Activated T-cell treated with anti-CD3 and anti-CD28 coated beads, Interleukin-2, amount 50 U/mL, for 4 hours (primary cell): ENCODE measurements at places on chromosomes 12 and 14. TPM values are rescaled to one million over a fixed set of nuclear protein-coding genes. Genes with fewer than 3 reads are reported as not detected.

GRCh38 chr12:53454707-53455106, 2.8 kb downstream of the PCBP2 start:
- no peak for DNase-seq

GRCh38 chr14:50311337-50311971, 575 bp downstream of the L2HGDH start:
- DNase-seq: no peak

Gene CIDEB
- total RNA-seq: 7.2 TPM

GRCh38 chr14:89420502-89420901, 3.5 kb upstream of the FOXN3 start:
- no peak for DNase-seq

Gene MANSC4
- not detected for total RNA-seq

- DNase-seq: no peak
Measured at GRCh38 chr14:52692248-52692962, 3.0 kb downstream of the ERO1A start.

DNA sequence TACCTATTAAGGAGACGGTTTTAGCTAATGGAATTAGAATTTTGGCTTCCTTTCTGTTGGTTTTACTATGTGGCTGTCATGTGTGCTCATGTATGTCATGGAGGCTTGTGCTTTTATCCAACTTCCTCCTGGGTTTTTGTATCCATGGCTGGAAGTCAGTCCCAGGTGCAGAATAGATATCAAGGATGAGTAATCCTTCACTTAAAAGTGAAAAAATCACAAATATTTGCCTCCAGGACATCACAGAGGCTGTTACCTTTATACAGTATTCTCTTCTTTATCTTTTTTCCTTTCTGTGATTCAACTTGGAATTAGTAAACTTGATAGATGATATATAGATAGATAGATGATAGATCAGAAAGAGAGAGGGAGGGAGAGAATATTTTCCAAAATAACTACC, 706.8 kb downstream of the GALC start:
- DNase-seq: no peak

DNA sequence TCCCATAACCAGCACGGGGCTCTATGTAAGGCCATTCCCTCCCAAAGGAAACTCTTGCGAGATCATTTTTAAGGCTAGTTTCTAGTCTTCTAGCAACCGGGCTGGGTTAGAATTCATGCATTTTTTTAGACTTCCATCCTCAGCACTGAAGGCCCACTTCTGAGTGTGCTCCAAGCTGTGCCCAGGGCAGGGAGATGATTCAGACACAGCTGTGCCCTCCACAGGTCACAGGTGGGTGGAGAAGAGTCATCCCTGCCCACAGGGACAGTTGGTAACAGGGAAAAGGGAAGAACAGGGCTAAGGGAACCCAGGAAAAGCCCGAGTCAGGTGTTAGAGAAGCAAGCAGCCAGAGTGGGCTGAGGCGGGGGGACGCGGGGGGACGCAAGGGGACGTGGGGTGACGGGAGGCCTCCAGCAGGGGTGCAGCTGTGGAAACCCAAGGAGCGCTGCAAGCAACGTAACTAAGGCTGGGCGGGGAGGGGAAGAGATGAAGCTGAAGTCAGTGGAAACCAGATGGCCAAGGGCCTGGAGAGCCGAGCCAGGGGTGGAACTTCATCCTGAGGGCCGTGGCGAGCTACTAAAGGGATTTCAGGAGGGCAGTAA, 27.2 kb upstream of the PPP2R5C start:
- no peak for DNase-seq

GRCh38 chr14:59435987-59436386, 29.2 kb downstream of the GPR135 start:
- DNase-seq: no peak

DNA sequence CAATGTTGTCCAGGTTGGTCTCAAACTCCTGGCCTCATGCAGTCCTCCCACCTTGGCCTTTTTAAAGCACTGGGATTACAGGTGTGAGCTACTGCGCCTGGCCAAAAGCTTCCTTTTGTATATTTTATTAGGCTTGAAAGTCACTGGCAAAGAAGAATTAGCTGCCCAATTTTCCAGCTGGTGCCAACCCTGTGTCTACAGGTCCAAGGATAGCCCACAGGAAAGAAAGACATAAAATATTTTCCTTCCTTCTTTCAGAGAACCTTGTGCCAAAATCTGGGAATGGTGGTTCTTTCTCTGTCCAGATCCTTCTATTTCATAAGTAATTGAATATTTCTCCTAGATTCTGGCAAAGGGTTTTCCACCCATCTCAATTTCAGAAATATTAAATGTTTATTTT, 84.1 kb downstream of the NUMB start:
- DNase-seq: no peak

DNA sequence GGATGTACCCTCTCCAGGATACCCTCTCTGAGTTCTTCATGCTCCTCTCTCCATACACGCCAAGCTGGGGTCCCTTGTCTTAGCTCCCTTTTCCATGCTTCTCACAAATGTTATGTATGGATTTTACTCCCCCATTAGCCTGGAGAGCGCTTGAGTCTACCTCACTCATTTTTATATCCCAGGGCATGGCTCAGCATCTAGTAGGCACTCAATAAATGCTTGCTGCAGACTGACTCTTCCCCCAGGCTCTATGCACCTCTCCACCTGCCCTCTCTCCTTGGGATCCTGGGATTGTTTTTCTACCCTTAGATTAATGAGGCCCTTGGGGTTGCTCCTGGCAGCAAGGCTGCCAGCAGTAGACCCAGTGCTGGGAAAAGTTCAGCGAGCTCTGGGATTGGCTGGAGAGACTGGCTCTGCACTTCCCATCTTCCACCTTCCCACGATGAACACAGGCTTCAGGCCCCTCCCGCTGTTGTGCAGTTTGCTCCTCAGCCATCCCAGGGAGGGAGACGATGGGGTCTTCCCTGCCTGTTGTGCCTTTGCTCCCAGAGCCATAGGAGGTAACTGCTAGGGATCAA, 2.2 kb downstream of the NRIP2 start:
- DNase-seq: no peak

Gene SLC2A14
- not detected for total RNA-seq

Gene NKX2-1
- total RNA-seq: not detected

Gene ATXN3
- 25.8 TPM for total RNA-seq

DNA sequence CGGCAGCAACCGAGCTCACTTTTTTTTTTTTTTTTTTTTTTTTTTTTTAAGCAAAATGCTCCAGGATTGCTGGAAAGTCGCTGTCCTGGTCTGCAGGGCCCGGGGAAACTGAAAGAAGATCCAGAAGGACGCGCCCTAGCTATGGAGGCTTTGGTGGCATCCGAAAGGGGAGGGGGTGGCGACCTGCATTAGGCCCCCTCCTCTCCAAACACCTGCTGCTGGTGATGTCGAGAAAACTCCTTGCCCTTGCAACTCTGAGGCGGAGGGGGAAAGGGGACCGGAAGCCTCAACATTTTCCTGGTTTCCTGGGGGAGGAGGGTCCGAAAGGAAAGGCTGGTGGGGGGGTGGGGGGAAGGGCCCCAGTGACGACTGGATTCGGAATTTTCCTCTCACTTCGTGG, 421.1 kb downstream of the VRK1 start:
- no peak for DNase-seq

GRCh38 chr12:18919871-18920511, 182.1 kb downstream of the CAPZA3 start:
- no peak for DNase-seq

Gene SCN8A
- 0.45 TPM for total RNA-seq

Gene P2RX2
- total RNA-seq: not detected

GRCh38 chr12:50038336-50038735, 13.0 kb upstream of the RACGAP1 start:
- DNase-seq: no peak

Gene DLST
- 106 TPM for total RNA-seq

- no peak for DNase-seq
Measured at GRCh38 chr12:76489737-76490136, 69.8 kb downstream of the OSBPL8 start.

DNA sequence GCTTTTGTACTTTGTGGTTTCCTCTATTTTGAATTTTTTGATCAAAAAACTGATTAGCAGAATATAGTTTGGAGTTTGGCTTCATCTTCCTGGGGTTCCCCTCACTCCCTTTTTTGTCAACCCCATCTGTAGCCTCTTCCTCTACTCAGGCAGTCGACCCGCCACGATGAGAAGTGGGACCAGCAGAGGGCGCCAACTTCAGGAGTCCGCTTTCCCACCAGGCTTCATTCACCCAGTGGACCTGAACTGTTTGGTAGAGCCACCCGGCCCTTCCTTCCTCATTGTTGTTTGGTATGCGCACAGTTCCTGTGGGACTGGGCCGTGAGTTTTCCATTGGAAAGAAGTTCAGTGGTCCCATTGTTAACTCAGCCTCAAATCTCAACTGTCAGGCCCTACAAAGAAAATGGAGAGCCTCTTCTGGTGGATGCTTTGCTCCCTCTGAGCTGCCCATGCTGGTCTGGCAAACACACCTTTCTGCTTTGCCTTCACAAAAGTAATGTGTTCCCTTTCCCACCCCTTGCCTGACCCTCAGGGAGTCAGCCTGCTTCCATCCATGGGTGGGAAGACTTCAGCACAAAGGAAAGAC, 21.7 kb downstream of the TMBIM6 start:
- peak; percentile 76 for DNase-seq

- no peak for DNase-seq
Measured at GRCh38 chr14:30227876-30228275, 300.2 kb upstream of the PRKD1 start.

DNA sequence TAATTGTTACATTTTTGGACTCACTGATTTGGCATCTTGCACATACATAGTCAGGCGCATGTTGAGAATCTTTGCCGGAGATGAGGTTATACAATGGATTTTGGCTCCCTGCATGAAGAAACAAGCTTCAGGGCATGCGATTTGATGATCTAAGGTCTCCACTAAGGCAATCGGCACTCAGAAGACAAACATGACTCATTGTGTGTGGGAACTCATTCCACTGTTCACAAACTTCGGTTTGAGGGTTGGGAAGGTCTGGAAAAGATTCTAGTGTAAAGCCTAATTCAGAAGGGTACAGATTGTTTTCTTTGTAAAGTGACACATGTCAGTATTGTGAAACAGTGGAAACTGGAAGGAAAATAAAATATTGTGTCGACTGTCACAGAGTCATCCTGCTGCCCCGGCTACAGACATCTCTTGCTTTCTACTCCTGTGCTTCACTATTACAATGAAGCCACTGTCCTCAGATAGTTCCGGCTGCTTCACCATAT, 192.6 kb upstream of the HMGA2 start:
- DNase-seq: no peak

DNA sequence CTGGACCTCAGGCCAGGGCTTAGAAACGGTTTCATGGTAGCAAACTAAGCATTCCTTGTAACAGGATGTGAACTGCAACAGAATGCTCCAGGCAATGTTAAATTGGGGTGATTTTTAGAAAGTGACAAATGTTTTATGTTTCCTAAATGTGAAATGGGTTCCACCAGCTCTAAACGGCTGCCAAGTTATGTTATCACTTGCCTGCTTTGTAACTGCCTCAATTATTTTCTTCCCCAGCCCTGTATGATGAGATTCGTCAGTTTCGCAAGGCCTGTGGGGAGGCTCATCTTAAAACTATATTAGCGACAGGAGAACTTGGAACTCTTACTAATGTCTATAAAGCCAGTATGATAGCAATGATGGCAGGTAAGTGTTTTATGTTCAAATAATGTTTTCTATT, 70.9 kb downstream of the DERA start:
- no peak for DNase-seq

- DNase-seq: no peak
Measured at GRCh38 chr12:64733857-64734256, 25.3 kb downstream of the GNS start.

DNA sequence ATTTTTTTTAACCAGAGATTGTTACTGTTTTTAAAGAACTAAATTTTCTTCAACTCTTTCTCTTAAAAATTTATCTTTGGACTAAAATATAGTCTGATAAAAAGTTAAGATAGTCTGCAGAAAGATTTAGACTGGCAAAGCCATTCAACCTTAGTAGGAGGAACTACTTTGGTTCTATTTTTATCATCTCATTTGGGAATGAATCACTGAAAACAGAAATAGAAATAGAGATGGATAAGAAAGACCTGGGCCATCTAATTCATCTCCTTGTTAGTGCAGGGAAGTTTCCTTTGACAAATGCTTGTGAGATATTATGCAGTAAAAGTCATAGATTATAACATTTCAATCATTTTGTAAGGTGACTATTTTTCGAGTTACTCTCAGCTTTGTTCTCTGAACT, 263.2 kb upstream of the NPAS3 start:
- DNase-seq: no peak

DNA sequence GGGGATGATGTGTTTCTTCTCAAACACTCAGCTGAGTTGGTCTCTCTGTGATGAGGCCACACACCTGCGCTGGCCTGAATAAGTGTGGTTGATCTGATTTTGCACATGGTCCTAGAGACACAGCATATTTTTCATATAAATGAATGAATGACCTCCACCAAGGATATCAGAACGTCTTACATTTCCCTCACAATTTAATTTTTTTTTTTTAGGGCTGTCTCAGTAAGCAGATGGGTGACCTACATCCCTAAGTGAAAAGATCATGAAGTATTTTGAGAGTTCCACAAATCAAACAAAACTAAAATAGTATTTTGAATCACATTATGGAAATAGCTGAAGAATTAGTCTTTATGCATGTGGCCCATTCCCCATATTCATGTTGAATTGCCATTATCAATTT, 333.7 kb upstream of the TMTC1 start:
- no peak for DNase-seq

Gene GLIPR1
- total RNA-seq: 7.9 TPM

Gene IFT43
- total RNA-seq: 12.3 TPM
